Body of pancreas (tissue), 4 donors: ENCODE measurements at places on chromosomes 12 and 14. TPM values are rescaled to one million over a fixed set of nuclear protein-coding genes. Genes with fewer than 3 reads are reported as not detected.

DNA sequence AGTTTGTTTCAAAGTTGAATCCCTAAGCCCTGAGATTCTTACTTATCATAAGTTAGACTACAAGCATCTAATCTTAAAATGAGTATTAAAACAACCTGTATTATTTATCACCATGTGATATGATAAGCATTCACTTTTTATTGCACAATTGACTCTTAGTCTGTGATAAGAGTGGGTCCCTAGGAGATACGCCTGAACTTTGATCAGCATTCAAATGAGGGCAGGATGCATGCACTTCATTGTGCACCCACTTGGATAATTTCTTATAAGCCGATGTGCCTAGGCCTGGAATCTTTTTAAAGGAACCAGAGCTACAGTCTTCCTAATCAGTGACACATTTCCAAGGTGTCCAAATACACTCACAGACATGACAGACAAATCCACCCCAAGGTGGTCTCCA, 31.4 kb upstream of the SPTLC2 start:
- DNase-seq = no peak

- peak; percentile 69 for DNase-seq
These were observed 77.2 kb downstream of the SERPINA3 start for GRCh38 chr14:94689218-94689984.

ADAMTS20 gene
- not detected for total RNA-seq

GRCh38 chr12:45880533-45880932, 109.8 kb downstream of the SCAF11 start:
- no peak for DNase-seq

DNA sequence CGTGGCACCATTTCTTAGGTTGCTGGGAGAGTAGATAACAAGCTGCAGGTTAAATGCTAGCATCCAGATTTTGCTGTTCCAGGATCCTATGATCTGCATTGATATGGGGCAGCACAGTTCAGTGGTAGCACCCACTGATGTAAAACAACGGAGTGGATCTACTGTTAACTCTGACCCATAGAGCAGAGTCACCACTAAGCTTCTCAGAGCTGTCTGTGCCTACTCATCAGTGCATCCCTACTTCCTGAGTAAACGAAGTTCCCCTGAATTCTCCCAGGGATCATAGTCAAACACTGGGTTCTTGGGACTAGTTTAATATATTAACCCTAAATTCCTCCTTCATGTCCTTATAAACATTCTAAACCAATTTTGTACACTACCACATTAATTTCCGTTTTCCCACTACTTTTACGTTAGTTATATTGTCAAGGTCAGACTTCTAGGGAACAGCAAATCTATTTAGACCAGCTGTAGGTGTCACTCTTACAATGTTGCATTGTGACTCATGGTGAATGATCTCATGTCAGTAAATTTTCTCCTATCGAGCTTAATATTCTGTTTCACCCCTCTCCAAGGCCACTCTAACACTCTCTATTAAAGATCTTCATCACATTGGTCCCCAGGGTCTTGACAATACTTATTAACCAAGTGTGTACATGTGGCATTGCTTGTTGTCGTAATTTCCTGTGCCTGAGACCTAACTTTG, 10.3 kb downstream of the RERGL start:
- no peak for DNase-seq

GRCh38 chr14:94485944-94486841, 10.2 kb upstream of the SERPINA9 start:
- DNase-seq = peak; percentile 56

FGF6 gene
- not detected for total RNA-seq

DNA sequence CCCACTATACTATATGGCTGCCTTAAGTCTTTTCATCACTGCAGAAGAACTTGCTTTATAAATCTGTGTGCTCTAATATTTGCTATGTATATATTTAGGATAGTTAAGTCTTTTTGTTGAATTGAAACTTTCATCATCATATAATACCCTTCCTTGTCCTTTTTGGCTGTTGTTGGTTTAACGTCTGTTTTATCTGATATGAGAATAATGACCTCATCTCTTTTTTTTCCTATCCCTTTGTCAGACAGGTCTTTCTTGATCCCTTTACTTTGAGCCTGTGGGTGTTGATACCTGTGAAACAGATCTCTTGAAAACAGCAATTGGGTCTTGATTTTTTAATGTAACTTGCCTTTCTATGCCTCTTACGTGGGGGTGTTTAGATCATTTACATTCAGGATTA, 316.3 kb downstream of the TMTC2 start:
- DNase-seq = no peak

DNA sequence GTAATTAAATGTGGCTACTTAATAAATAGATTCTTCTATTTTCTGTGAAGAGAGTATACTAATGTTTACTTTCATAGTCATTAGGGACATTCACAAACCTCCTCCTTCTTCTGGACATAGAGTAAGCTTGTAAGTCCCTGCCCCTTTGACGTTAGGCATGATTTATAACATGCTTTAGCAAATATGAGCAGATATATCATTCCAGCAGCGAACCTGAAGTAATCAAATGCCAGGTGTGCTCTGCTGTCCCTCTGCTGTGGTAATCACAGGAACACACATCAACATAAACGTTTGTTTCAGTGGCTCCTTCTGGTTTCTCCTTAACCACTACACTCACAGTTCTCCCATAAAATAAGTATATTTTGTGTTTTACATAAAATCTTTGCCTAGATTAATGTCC, 961.8 kb downstream of the FLRT2 start:
- DNase-seq = no peak

- DNase-seq = no peak
These were observed 136.4 kb downstream of the FSCB start for GRCh38 chr14:44370727-44371126.

CCDC175 gene
- not detected for total RNA-seq

DNA sequence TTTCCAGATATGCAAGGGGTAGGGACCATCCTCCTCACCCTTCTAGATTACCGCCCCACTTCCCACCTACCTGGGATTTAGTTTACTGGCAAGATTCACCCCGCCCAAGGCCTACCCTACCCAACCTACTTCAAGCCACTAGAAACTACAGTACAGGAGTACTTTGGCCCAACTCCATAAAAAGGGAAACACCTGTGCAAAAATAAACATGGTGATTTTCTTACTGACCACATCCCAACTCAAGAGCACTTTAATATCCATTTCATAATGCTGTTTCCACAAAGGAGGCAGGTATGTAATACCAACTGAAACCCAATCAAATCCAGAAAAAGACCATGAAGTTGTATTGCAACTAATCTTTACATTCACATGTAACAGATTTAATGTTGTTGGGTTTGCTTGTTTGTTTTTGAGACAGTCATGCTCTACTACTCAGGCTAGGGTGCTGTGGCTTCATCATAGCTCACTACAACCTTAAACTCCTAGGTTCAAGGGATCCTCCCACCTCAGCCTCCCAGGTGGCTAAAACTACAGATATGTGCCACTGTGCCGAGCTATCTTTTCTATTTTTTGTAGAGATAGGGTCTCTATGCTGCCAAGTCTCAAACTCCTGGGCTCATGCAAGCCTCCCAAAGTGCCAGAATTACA, 41.7 kb upstream of the RAP1B start:
- no peak for DNase-seq

- DNase-seq = no peak
These were observed 25.0 kb downstream of the PRICKLE1 start for GRCh38 chr12:42564556-42564955.

SPX gene
- total RNA-seq = 18.5 TPM

- DNase-seq = no peak
These were observed 19.2 kb downstream of the CLIP1 start for GRCh38 chr12:122403115-122403770.

DIO3 gene
- total RNA-seq = 1.3 TPM

- DNase-seq = no peak
These were observed 52.5 kb downstream of the GALNT9 start for GRCh38 chr12:132276827-132277373.

DNA sequence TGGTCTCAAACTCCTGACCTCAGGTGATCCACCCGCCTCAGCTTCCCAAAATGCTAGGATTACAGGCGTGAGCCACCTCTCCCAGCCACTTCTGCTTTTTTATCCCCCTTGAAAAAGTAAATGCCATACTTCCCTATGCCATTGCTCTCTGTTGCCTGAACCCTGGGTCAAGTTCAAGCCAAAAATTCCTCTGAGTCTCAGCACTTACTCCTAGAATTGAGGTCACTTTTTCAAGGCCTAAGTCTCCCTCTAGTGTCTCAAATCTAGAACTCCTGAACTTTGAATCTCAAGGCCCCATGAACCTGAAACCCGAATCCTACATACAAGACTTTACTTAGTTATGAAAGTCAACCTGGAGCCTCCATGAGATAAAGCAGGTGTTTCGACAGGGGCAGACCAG, 1.4 kb upstream of the APOBEC1 start:
- DNase-seq = no peak

- DNase-seq = no peak
These were observed 334.3 kb upstream of the OR4E1 start for GRCh38 chr14:22007784-22008412.

DNA sequence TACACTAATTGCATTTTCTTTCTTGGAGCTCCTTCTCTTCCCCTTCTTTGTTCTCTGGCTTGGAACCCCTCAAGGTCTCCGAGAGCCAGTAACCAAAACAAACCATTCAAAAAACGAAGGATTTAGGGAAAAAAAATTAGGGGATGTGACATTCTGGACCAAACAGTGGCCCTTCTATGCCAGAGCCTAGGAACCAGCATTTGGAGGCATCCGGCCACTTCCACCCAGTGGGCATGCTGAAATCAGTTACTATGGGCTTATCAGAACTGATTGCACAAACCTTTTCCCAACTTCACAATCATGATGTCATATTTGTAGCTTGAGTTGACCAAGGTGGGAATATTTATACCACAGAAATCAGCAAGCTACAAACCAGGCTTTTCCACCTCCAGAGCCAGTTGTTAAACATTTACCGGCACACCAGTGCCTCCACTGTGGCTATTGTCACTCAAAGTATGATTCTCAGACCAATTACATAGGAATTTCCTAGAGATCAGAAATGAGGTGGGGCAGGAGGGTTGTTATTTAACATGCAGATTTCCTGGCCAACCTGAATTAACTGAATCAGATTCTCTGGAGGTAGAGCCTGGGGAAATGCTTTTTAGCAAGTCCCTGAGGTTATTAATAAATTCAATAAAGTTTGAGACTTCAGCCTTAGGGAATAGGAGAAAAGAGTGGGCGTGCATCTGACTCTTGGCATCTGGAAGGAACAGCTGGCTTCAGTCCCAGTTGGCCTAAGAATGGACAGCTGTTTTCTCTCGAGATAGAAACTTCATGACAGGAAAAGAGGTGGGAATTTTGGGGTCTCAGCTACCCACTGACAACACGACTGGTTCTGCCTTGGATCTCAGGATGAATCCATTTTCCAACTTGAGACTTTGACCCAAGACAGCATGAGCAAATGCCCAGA, 273.9 kb downstream of the ZFP36L1 start:
- peak; percentile 74 for DNase-seq

DNA sequence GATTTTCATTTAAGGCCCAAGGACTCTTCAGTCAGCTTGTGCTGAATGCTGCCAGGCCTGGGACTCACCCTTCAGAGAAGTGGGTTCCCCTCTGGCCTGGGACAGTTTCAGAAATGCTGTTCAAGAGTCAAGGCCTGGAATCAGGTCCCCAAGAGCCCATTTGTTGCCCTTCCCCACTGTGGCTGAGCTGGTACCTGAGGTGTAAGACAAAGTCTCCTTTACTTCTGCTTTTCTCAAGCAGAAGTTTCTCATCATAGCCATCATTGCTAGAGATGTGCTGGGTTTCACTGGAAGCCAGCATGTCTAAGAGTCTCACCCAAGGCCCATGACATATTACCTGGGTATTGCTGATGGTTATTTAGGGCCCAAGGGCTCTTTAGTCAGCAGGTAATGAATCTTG, 8.9 kb downstream of the FANCM start:
- DNase-seq = no peak

DNA sequence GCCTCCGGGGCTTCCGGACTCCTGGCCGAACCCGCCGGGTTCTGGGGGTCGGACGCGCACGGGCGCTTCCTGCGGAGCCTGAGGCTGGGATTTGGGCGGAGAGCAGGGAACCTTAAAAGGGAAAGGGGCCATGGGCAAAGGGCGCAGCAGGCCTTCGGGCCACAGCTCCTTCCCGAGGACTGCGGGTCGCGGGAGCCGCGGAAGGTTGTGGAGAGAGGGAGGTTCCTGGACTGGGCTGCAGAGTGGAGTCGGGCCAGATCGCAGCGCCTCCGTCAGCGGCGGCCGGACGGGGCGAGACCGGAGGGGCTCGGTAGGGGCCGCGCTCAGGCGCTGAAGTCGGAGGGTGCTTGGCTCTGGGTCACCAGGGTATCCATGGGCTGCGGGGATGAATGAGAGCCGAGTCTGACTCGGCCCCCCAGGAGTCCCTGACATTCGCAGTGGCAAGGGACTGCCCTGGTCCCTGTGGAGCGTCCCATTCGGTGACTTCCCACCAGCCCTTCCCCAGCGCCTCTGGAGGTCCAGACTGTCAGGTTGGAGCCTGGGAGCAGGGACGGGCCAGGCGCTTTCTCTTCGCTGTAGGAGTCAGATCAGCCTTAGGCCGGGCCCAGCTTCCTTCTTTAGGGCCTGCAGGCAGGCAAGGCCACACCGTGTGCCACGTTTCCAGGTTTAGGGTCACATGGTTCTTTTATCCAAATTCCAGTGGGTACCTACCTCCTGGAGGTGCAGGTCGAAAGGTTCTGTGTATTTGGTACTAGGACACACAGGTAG, 938 bp upstream of the SLC25A29 start:
- peak; percentile 43 for DNase-seq
